ENCODE measurements at places on chromosomes 3 and 15.
A peak's percentile ranks its signal among the peaks of the same experiment; 100 is the strongest.

GRCh38 chr3:189355481-189356201, 183.9 kb downstream of the TPRG1 start:
- DNase-seq = no peak

GRCh38 chr3:64037084-64037483, 13.8 kb upstream of the PSMD6 start:
- DNase-seq = no peak

GRCh38 chr15:57540736-57541135, 51.0 kb upstream of the MYZAP start:
- no peak for DNase-seq

- no peak for DNase-seq
Observed at GRCh38 chr3:31738412-31738811, 205.7 kb downstream of the STT3B start.

DNA sequence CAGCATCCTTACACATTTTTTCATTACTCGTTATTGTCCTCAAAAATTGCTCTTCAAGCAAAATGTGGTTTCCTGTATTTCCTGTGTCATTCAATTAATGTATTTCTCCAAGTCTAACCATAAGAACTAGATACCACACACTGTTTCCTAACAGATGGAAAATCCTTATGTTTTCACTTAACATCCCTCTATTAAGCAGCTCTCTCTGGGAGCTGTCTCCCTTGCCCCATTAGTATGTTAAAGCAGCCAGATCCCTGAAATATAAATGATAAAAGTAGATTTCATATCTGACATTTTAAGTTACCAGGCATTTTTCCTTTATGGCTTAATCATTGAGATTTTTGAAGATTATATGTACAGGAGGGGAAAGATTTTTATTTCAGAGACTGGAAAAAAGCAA, 15.9 kb downstream of the PFN2 start:
- DNase-seq = no peak

DNA sequence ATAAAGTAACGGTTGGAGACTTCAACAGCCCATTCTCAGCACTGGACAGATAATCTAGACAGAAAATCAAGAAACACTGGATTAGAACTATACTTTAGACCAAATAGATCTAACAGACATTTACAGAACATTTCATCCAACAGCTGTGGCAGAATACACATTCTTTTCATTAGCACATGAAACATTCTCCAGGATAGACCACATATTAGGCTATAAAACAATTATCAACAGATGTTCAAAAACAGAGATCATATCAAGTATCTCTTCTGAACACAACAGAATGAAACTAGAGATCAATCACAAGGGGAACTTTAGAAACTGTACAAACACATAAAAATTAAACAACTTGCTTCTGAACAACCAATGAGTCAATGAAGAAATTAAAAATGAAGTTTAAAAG, 133.3 kb downstream of the ADAM10 start:
- no peak for DNase-seq

DNA sequence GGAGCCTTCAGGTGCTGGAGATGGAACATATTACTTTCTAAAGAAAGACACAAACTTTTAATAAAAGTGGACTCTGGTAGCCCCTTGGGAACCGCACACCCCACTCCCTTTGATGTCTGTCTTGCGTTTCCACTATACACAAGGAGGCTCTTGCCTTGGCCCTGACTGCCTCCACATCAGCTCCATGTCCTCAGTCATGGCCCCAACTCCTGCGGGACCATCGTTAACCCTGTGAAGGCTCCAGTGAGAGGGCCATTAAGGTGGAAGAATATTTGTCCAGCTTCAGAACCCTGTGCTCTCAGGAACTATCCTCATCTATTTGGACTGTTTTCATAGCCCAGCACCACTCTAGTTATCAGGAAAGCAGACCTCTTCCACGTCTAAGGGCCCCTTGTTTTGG, 16.1 kb upstream of the BFSP2 start:
- DNase-seq = no peak

- DNase-seq = no peak
Observed at GRCh38 chr3:48419597-48419996, 10.3 kb downstream of the PLXNB1 start.

GRCh38 chr3:65178703-65179102, 490.9 kb upstream of the ADAMTS9 start:
- DNase-seq = no peak

DNA sequence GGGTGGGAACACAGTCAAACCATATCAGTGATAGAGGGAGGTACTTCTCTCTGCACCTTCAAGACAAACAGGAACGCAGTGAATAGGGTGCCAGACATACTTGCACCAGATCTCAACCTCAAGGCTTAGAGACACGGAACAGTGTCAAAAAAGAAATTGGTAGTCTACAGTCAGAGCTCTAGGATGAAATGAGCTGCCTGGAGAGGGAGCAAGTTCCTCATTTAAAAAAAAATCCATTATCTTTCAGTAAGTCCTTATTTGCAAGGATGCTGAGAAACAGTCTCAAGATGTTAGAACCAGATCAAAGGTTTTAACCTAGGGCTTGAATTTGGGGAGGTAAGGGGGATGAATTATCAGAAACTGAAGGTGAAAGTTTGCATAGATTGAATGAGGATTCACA, 20.2 kb upstream of the LMCD1 start:
- DNase-seq = no peak

GRCh38 chr3:113625834-113626233, 70.6 kb downstream of the USF3 start:
- DNase-seq = no peak

- DNase-seq = no peak
Observed at GRCh38 chr3:10006762-10007090, 19.5 kb upstream of the FANCD2 start.

DNA sequence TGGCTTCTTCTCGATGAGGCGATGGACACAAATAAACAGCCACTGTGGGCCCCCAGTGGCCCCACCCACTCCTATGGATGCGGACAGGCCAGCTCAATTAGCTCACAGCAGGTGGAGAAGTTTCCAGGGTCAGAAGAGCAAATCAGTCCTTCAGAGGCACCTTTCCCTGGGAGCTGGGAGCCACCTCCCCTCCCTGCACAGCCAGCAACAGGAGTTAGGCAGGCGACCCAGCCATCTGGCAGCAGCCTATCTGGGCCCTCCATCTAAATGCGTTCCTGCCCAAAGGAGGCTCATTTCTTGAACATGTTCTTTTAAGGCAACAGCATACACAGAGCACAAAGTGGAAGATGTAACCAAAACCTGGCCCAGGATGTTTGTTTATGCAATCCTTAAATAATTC, 211.9 kb upstream of the ARRDC4 start:
- no peak for DNase-seq

DNA sequence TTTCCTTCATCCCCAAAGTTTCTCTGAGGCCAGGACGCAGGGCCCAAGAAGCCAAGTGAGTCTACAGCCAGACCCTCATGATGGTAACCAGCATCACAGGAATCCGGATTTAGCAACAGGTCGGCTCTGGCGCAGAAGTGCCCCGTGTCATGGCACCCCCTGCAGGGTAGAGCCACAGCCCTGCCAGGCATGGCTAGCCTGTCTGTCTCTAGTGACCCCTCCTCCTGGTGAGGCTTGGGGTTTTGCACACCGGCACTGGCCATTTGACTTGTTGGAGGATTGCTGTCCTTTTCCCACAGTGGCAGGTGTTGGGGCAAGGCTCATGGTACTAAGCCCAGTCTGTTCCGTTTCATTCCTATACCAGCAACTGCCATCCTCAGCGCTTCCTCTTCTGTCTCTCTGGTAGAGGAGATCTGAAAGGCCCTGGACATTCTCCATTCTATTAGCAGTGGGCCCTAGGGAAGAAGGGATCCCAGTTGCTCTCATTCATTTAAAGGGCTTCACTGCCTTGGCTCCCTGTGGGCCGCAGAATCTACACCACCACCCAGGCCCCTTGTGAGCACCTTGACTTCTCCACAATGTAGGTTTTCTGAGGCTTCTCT, 9.4 kb upstream of the CHAC1 start:
- DNase-seq = no peak

DNA sequence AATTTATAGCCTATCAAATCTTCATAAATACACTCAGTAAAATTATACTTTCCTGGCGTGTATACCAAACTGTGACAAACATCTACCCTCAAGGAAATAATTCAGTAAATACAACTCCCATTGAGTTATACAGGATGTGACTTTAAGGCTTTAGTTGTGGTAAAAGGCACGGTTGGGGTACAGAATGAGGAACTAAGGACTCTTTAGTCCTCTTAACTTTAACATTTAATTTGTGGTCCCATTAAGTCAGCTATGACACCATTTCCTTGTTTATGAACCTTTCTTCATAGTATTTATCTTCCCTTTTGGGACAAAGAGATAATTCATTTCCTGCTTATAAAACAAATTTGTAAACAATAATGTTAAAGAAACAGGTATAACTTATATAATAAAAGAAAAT, 30.2 kb downstream of the IFT80 start:
- DNase-seq = no peak

- no peak for DNase-seq
Observed at GRCh38 chr3:58329150-58329921, 3.4 kb upstream of the PXK start.

- DNase-seq = peak; percentile 17
Observed at GRCh38 chr15:79184465-79184892, 93.9 kb upstream of the RASGRF1 start.

GRCh38 chr15:100537331-100537730, 8.6 kb upstream of the CERS3 start:
- no peak for DNase-seq

GRCh38 chr3:154235330-154235729, 89.0 kb downstream of the DHX36 start:
- DNase-seq = no peak

DNA sequence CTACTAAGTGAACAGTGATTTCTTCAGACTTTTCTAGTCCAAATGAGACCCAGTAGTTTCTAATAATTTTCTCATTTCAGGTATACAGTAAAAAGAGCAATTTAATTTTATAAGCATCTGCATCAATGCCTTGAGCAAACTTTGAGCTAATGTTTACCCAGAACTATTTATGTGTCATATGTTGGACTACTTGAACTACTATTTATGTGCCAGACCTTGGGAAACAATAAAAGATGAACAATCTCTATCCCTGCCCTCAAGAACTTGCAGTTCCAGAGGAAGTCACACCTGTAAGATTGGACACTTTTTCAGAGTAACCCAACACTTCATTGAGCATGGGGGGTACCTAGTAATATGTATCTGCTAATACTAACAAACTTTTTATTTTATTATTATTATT, 2.3 kb upstream of the UBE3A start:
- DNase-seq = no peak

GRCh38 chr3:79383402-79384012, 384.3 kb downstream of the ROBO1 start:
- no peak for DNase-seq

GRCh38 chr3:133362539-133362938, 37.3 kb upstream of the BFSP2 start:
- no peak for DNase-seq

All from ascending aorta (tissue), 2 donors.